ENCODE measurements at places on chromosomes 4 and X.

GRCh38 chrX:40277672-40278071 is 179.9 kb upstream of the BCOR start:
- no peak for DNase-seq

DNA sequence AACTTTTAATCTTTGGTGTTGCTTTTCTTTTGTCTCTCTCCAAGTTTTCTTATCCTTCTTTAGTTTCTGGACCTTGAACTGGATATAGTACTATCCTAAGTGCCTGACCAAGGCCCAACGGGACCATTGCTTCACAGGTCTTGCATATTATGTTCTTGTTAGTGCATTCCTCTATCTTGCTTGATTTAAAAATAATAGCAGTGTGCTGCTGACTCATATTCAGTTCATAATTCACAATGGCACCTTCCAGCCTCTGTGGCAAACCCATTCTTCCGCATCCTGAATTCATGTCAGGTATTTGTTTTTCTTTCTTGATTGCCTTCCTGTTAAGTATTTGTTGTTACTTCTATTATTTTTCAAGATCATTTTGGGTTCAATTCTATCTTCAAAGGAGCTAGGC is 197.1 kb upstream of the GIMD1 start:
- no peak for DNase-seq

- DNase-seq = no peak
These were observed 22.0 kb upstream of the ADRA2C start for GRCh38 chr4:3744232-3744631.

- no peak for DNase-seq
These were observed 53.1 kb downstream of the RASGEF1B start for GRCh38 chr4:81418572-81418971.

- no peak for DNase-seq
These were observed 37.7 kb downstream of the PDHA2 start for GRCh38 chr4:95877636-95878035.

DNA sequence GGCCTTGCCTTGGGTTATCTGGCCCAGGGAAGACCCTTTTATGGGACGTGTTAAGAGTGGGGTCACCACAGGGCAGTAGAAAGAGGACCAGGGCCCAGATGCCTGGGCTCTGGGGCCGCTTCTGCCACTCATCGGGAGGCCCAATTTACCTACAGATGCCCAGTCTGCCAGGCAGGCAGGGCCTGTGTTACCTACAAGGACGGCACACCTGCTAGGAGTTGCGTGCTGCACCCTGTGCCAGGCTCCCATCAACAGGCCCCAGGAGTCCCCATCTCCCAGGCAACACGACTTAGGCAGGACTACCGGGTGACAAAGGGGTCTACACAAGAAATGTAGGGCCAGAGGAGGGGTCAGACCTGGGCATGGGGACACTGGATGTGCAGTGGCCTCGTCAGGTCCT is 34.6 kb downstream of the WDR1 start:
- DNase-seq = no peak

DNA sequence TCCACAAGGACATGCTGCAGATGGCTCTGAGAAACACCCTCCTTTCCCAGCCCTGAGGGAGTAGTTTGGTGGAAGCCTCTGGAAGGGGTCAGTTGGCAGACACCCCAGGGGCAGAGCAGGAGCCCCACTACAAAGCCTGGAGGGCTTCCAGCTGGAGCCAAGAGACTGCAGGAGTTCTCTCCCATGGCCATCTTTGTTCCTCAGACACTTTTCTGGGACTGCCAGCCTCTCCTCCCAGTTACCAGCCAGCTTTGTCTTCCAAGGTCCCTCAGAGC is 91.0 kb upstream of the PJA1 start:
- DNase-seq = no peak

GRCh38 chr4:98484031-98484430 is 174.4 kb downstream of the TSPAN5 start:
- DNase-seq = no peak

DNA sequence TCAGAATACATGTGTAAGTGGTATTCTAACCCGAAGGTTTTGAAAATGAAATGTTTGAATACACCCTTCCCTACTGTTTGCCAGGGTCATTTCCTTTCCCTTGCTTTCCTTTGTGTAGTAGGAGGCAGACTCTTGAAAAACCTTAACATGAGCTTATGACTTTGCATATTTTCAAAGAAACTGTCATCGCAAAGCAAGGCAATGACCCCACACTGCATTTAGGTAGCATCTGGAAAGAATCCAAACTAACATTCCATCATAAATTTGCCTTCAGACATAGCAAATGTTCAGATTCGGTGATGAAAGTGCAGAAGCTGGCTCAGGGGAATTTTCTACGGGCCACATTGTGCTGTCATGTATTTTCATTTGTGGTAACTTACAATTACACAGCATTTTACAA is 32.3 kb downstream of the SH2D1A start:
- DNase-seq = no peak

DNA sequence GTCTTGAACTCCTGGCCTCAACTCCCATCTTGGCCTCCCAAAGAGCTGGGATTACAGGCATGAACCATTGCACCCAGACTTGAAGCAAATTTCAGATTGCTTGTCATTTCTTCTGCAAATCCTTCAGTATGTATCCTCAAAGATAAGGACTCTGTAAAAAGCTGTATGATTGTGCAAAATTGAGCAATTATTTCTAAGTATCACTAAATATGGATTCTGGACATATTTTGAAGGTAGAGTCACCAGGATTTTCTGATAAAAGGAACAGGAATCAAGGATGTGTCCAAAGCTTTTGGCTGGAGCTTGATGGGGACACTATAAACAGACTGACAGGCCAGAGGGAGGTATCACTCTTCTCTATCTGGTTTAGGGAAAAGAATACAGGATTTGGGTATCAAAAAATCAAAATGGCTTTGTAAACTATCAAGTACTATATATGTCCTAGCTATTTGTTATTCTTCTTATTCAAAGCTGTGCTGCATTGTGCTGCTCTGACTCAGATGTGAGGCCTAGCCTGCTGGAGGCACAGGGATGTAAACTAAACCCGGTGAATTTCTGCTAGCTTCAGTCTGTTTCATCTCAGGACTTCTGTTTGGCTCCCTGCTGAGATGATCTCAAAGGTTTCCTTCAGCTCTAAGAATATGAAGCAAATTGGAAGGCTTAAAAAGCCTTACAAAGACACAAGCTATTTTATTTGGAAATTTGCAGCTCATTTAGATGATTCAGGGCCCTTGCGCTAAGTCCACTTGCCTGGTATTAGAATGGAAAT is 8.3 kb downstream of the RPS4X start:
- no peak for DNase-seq

- no peak for DNase-seq
These were observed 709.7 kb downstream of the DMD start for GRCh38 chrX:32501606-32502005.

DNA sequence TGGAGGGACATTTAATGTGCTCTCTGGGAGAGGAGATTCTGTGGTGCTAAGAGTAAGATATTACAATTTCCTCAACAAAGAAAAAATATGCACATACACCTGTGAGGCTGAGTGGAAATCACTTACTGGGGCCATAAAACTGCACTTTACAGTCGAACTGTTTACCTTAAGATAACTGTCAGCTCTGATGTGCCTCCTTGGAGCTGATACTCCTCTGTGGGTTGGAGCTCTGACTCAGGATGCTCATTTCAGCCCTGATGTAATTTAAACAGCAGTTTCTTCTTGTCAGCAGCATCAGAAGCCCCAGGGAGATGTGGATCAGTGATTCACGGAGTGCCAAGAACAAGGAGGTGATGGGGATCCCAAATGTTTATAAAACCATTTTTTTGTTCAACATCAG is 241.9 kb upstream of the SFRP2 start:
- no peak for DNase-seq

DNA sequence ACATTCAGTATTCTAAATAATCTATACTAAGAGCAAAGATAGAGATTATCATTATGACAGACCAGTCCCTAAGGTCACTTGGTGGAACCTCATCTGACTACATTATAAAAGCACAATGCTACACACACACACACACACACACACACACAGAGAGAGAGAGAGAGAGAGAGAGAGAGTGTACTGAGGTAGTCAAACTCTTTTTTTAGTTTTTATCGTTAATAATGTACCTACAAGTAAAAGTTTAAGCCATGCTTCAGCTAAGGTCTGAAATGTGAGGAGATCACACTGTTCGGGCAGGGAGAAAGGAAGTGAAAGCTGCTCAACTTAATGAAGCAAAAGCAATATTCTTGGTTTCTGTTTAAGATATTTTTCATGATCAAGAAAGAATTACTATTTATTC is 75.8 kb upstream of the CCDC160 start:
- no peak for DNase-seq

GRCh38 chr4:97317671-97318070 is 825.6 kb downstream of the STPG2 start:
- DNase-seq = no peak

GRCh38 chr4:174120446-174121295 is 162.8 kb downstream of the FBXO8 start:
- DNase-seq = no peak

GRCh38 chr4:53371843-53372521 is 5.5 kb upstream of the FIP1L1 start:
- DNase-seq = no peak

DNA sequence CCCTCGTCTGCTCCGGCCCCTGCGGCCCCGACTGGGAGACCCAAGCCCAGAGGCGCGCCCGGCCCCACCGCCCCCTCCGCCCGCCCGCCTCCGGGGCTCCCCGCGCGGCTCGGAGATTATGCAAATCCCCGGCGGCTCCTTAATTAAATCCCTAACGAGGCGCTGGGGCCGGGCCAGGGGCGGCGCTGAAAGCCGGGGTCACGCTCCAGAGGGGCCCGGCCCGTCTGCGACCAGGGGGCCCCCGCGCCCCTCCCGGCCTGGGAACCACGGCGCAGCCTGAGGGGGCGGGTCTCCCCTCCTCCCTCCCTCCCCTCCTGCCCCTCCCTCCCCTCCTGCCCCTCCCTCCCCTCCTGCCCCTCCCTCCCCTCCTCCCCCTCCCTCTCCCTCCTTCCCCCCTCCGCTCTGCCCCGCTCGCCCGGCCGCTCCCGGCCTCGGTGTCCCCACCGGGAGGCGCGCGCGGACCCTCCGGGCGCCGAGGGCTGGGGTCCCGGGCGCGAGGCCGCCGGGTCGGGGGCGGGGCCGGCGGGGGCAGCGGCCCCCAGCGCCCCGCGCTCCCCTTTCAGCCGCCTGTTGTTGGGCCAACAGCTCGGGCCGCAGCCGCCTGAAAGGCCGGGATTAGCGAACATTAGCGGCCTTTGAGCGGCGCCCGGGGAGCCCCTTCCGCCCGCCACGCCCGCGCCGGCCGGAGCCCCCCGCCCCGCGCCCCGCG is 25.9 kb upstream of the FGFR3 start:
- no peak for DNase-seq

DNA sequence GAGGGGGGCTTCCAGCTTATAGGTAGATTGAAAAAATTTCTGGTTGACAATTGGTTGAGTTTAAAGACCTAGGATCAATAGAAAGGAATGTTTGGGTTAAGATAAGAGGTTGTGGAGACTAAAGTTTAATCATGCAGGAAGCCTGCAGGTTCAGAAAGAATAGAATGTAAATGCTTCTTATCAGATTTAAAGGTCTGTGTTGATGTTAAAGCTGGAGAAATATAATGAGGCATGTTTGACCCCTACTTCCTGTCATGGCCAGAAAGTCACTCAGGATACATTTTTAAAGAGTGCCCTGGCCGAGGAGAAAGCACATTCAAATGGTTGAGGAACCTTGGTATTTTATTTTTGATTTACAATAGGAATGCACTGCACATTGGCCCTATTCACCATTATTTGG is 3.9 kb upstream of the RRAGB start:
- DNase-seq = no peak

Measured in stimulated activated CD8-positive, alpha-beta memory T cell treated with anti-CD3 and anti-CD28 coated beads, Interleukin-4, amount 100 ng/mL, for 4 hours (primary cell).